ENCODE measurements at places on chromosomes 13 and 19. TPM values are rescaled to one million over a fixed set of nuclear protein-coding genes. Genes with fewer than 3 reads are reported as not detected.

The ZNF611 gene
- 3.4 TPM for total RNA-seq

The CEACAM3 gene
- not detected for total RNA-seq

The ZNF181 gene
- 14.3 TPM for total RNA-seq

The PPP1R15A gene
- 116 TPM for total RNA-seq

The SBNO2 gene
- total RNA-seq = 36.4 TPM

The TEKTIP1 gene
- total RNA-seq = not detected

The ZNF415 gene
- total RNA-seq = not detected

The CEACAM1 gene
- 1.8 TPM for total RNA-seq

The PET100 gene
- total RNA-seq = 72.3 TPM

The CD70 gene
- total RNA-seq = 24.8 TPM

The PHLDB3 gene
- 10.9 TPM for total RNA-seq
